ENCODE measurements at places on chromosomes 13 and 19.

DNA sequence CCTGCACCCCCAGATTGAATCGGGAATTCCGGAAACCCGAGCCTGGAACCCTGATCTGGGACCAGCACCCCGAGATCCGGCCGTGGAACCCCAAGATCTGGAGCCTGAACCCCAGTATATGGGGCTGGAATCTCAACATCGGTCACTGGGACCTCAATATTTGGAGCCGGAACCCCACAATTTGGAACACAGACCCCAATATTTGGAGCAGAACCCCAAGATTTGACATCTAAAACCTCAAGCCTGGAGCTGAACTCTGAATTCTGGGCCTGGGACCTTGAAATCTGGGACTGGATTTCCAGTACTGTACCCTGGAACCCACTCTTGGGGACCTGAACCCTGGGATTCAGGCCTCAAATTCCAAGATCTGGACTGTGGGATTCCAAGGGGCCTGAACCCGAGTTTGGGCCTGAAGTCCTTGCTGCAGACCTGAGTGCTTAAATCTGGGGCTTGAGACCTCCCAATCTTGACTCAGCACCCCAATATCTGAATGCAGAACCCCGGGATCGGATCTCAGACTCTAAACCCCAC is 629 bp downstream of the LRFN3 start:
- no peak for DNase-seq

- no peak for DNase-seq
Measured at GRCh38 chr19:31254611-31255010, 94.6 kb downstream of the TSHZ3 start.

- DNase-seq, result no peak
Measured at GRCh38 chr13:102862624-102863210, 16.9 kb downstream of the ERCC5 start.

DNA sequence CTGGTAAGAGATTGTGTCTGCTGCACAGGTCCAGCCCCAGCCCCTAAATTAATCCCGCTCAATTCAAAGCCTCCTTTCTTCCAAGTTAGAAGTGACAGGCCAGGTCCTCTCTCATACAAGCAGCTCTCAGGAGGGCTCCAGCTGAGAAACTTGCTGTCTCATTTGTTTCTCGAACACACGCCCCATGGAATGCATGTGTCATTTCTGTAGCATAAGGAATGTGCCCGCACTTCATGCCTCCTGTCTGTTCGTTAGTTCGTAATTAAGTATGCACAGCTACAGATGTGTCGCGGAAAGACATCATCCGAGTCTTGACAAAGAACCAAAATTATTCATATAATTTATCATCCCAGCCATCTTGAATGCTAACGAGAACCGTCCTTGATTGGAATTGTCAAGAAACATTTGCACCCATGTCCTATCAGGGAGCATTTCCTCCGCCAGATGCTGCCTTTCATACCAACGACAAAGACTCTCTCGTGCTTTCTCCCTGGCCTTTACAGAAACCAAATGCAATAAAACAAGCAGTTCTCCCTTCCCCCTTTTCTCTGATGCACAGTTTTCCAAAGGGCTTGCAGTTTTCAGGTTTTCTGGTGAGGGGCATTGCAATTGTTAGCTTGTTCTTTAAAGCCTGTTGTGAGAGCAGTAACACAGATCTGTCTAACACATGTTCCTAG is 133.5 kb downstream of the UQCRFS1 start:
- DNase-seq, result no peak

DNA sequence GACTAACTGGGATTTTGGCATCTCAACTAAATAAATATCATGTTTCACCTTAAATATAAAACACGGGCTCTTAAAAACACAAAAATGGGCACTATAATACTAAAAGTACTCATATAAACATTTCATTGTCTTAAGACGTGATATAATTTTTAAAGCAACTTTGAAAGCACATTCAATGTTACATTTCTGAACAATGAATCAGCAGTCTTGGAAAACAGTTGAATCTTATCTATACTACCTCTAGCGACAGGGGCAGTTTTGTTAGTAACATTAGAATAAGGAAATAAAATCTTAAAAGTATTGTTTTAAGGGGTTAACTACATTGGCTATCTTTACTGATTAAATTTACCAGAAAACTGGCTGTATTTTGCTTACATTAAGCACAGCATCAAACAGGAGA is 156.9 kb downstream of the UGGT2 start:
- DNase-seq, result no peak

DNA sequence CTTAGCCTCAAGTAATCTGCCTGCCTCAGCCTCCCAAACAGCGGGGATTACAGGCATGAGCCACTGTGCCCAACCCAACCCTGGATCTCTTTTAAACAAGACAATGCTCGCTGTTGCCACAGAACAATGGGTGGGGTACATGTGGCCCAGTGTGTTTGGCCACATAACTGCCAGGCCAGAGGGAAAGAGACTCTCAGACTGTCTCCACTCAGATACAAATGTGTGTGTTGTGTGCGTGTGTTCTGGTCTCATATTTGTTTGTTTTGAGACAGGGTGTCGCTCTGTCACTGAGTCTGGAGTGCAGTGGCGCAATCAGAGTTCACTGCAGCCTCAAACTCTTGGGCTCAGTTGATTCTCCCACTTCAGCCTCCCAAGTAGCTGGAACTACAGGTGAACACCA is 25.8 kb downstream of the LDLR start:
- no peak for DNase-seq

- no peak for DNase-seq
Measured at GRCh38 chr13:34107806-34108205, 289.9 kb downstream of the RFC3 start.

GRCh38 chr13:71854401-71854800 is 12.6 kb downstream of the DACH1 start:
- DNase-seq, result no peak

- DNase-seq, result no peak
Measured at GRCh38 chr13:79932556-79932955, 408.4 kb downstream of the SPRY2 start.

GRCh38 chr13:87130423-87130822 is 540.7 kb upstream of the SLITRK5 start:
- no peak for DNase-seq

DNA sequence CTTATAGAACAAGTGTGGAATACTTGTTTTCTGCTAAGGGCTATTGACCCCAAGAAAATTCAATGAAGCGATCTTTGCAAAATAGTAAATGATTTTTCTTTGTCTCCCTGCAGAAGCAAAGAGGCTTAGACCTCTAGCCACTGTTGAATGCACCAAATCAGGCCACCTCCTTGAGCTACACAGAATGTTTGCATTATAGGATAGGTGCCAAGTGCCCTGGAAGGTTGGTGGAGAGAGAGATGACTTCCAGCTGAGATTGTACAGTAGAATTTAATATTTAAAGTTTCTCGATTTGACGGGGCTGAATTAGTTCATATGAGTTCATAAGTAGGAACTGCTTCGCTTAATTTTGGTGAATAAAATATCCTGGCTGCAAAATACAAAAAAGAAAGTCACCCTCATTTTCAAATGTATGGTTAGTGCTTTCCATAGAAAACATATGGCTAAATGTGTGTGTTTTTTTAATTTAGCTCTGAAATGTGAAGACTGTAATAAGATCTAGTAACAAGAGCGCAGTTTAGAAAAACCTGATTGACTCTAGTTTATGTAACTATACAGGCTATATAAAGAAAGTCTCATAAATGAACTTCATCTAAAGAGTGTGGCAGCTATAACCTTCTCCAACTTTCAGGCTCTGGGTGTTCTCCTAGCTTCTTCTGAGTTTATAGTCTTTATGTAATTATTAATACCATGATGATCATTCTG is 41.6 kb downstream of the LRCH1 start:
- no peak for DNase-seq

- DNase-seq, result no peak
Measured at GRCh38 chr13:50438351-50438750, 405.1 kb downstream of the DLEU7 start.

GRCh38 chr19:57803594-57804325 is 11.0 kb downstream of the ZNF552 start:
- DNase-seq, result no peak

DNA sequence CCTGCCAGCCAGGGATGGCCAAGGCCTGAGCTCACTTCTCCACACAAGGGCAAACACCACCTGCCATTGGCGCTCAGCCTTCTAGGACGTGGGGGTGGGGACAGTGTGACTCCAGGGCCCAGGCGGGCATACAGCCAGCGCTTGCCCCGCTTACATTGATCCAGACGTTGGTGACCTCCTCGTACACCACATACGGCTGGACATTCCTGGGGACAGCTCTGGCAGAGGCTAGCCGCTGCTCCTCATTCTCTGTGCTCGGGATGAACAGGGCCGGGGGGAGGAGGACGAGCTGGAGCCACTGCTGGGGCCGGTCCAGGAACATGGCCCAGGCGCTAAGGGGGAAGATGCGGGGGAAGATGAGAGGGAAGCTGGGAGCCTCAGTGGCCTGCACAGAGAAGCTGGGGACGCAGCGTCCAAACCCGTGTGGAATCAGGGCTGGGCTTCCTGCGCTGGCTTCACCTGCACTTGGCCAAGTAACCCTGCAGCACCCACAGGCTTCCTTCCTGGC is 25.1 kb upstream of the MYDGF start:
- no peak for DNase-seq

- no peak for DNase-seq
Measured at GRCh38 chr19:2150794-2151338, 500 bp downstream of the AP3D1 start.

GRCh38 chr13:99199541-99200431 is 868 bp upstream of the UBAC2 start:
- peak; percentile 41 for DNase-seq

GRCh38 chr19:4108767-4109625 is 14.9 kb downstream of the MAP2K2 start:
- no peak for DNase-seq

DNA sequence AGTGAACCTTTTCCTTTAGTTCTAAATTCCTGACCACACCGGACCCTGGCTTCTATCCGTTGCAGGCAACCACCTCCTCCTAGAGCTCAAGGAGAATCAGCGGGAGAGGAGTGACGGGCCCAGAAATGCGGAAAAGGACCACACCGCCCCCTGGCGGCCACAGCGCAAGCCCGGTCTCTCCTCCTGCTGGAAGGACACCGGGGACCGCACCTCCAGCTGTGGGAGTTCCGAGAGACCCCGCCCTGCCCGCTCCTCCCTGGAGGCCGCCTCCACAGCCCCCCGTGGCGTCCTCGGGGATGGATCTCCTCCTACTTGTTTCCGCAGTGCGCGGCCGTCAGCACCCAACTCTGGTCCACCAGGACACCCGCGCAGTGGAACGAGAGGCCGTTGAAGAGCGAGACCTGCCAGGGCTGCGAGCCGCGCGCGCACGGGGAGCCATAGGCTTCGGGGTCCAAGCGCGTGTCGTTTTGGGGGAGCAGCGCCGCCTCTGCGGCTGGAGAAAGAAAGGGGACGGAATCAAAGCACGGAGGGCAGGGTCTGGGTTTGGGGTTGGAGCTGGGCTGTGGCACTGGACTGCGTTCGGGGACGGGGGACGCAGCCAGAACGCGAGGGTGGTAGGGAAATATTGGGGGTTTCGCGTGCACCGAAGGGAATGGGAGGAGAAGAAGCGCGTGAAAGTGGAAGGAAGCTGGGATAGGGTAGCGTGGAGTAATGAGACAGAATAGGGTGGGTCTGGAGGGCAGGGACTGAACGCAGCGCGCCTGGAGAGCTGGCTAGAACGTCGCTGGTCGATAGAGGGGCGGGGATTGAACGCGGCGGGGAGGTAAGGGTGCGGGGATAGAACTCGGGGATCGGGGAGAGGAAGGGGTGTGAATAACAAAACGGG is 2.5 kb downstream of the KLK10 start:
- peak; percentile 31 for DNase-seq

DNA sequence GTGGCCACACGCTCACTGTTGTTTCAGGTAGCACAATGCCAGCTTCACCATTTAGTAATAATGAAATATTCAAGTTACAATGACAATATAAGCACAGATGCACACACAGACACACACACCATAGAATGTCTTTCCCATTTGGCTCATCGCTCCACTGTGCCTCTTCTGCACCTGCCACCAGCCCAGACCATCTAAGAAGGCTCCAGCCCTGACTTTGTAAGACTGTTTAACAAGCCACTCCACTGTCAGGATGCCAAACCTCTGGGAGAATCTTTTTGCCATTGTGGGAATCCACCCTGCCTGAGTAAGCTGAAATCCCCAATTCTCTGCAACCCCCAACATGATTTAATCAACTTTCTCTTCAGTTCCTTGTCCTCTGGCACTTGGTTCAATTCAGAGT is 60.6 kb downstream of the LHFPL6 start:
- DNase-seq, result no peak

GRCh38 chr13:64471916-64472315 is 2758.2 kb downstream of the PCDH9 start:
- DNase-seq, result peak; percentile 22

GRCh38 chr19:7652061-7652641 is 15.2 kb downstream of the STXBP2 start:
- peak; percentile 63 for DNase-seq
